Ovary (tissue), 10 donors: ENCODE measurements at places on chromosomes 3 and 15. TPM values are rescaled to one million over a fixed set of nuclear protein-coding genes. Genes with fewer than 3 reads are reported as not detected.

DNA sequence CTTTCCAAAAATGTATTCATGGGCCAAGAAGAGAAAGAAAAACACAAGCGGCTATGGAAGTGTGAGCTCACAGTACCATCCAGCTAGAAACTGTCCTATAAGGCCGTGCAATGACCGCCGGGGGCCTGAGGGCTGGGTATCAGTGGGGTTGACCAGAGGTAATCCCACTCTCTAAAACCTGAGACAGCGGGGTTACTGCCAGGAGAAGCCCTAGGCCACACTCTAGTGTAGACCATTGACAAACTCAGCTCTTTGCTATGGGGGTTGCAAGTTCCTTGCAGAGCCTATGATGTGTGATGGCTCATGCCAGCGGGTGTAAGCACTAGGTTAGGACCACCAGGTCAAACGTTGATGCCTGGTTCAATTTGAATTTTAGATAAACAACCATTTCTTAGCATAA lies 25.9 kb upstream of the SLCO2A1 start:
- no peak for DNase-seq

DNA sequence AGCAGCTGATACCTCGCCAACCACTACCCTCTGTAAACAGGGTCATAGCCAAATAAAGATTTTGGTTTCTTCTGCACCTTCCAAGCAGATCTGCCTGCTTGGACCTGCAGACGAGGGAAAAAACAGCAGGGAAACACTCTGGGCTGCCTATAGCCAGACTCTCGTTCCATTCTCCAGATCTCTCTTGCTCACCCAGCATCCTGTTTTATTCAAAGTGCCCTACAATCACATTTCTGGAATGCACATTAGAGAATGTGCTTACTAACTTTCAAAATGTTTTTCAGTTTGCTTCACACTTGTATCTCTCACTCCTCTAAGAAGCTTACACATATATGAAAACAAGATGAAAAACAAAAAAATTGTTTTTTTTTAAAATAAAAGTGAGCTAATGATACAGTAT lies 71.4 kb downstream of the MLH1 start:
- DNase-seq, result no peak

- no peak for DNase-seq
Measured at GRCh38 chr3:39907981-39908380, 98.6 kb downstream of the MYRIP start.

DNA sequence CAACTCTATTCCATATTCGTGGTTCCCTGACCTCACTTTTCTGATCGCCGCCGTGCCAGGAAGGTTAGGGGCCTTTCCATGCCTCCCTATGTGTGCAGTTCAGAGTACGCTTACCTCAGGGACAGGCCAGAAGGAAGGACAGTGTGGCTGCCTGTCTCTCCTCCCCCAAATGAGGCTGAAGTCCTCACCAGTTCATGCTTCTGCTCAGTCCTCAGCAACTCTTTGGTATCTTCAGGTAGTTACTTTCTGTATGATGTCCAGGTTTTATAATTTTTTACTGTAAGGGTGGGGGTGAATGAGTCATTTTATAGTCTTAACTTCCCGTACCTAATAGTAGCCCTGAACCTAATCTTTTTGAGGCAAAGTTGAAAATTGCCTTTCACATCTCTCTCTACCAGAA lies 98.7 kb downstream of the VPS8 start:
- DNase-seq, result no peak

DNA sequence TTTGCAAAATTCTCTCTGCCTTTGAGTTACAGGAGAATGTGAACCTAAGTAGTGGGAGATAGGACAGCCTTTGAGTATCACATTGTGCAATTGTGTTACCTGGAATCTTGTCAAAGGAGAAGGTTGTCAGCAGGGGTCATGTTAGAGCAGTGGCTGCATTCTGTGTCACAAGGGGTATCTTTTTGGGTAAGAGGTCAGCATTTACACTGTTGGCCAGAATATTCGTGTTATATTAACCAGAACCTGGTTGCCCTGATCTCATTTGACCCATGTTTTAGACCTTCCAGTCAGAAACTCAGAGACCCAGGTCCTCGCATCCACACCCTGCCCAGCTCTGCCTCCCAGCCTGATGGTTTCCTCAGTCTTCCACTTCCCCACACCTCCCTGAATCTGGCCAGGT lies 27.3 kb downstream of the HDC start:
- DNase-seq, result no peak

GRCh38 chr15:34055868-34056595 lies 17.0 kb upstream of the AVEN start:
- no peak for DNase-seq

DNA sequence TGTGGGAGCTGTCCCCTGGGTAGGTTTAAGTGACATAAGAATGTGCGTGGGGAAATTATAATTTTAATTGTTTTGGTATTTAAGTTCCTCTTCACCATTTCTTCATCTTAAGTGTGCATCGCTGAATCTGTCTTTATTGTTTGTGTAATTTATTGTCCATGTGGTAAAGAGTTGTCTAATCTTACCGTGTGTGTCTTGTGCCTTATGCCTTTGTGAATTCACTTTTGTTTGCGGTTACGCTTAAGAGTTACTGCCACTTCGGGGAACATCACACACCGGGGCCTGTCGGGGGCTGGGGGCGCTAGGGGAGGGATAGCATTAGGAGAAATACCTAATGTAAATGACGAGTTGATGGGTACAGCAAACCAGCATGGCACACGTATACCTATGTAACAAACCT lies 767 bp downstream of the WDR48 start:
- no peak for DNase-seq

GRCh38 chr3:42066516-42067181 lies 24.5 kb upstream of the TRAK1 start:
- DNase-seq, result no peak

GRCh38 chr3:159855599-159856346 lies 132.9 kb upstream of the IL12A start:
- DNase-seq, result no peak

DNA sequence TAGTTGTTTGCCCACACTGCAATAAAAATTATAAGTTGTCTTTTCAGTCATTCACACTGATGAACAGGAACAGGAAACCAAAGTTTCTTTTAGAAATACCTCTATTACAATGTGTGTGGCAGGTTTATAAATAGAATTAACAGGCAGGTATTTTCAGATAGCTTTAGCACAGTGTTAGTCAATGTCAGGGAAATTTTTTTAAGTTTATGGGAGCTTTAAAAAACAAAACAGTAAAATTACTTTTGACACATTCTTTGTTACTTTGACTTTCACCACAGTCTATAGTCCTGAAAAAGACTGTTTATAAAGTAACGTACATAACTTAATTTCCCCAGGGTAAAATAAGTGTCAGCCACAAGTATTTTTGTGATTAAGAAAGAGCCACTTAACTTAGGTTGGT lies 38.1 kb downstream of the SERPINI1 start:
- DNase-seq, result no peak

DNA sequence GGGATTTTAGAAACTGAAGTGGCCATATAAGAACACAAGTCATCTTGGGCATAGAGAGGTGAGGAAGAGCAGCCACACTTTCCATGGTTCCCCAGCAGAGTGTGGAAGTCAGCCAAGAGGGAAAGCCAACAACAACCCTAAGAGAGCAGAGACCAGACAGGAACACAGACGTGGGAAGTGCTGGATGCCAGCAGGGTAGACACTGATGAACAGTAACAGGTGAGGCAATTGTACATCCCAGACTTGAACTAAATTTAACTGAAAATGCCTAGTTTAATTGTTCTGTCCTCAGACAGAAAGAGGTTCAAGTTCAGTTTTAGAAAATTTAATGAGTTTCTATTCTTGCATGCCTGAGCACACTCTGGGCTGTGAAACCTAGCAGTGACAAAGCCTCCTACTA lies 212.1 kb downstream of the ATP8B4 start:
- DNase-seq, result no peak

GRCh38 chr15:79195802-79196201 lies 86.7 kb upstream of the ANKRD34C start:
- no peak for DNase-seq

- no peak for DNase-seq
Measured at GRCh38 chr3:109373933-109374332, 36.6 kb upstream of the DPPA4 start.

DNA sequence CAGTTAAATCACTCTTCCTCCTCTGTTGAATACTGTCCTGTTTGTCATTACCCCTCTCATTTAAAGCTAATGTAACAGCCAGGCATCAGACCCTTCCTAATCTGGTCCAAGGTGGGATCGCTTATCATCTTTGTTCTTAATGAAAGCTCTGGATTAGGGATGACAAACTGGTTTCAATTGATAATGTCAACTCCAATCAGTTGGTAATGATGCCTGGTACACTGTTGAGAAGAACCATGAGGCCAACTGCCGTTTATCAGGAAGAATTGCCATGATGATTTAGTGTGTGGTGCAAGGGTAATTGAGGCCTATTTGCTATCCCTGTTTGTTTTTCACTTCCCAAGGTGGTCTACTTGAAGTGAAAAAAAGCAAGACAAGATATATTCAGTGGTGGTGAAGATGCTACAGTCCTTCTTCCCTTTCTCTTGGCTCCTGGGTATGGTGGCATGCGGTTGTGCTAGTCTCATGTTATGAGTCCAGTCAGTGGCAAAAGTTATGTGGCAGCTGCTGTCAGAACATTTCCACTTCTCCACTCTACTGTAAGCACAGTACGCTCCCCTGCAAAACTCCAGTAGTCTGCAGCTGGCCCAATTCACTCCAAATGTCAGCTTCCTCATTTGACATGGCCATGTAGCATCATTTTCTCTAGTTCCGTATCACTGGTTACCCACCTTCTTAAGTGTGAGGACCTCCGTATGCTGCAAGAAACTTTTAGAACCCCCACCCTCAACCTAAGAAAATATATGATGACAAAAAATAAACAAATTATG lies 72.5 kb downstream of the MORC1 start:
- no peak for DNase-seq

DNA sequence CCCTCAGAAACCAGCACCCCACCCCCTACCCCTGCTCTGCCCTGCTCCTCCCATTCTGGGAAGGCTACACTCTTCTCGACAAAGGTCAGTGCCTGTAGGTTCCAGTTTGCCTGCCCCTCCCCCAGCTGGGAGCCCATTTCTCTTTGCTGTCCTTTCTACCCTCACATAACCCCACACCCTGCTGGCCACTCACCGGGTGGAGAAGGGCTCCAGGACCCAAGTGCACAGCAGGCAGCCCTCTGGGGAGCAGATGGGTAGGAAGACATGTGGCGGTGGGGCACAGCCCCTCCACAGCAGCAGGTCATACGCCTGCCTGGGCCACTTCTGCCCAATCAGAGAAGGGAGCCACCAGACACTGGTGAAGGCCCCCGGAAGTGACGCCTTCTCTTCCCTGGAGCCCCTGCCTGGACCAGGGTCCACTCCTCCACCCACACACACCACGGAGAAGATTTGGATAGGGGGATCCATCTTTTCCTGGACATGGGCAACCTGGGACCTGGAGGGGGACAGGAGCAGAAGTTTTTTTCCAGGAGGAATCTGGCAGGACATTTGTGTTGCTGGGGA lies at the start of gene THPO:
TSS of gene THPO (minus strand) at position 326 of the 564 bp plus-strand sequence. CDS start 1,948 bp downstream, outside the sequence.
- DNase-seq, result no peak

GRCh38 chr3:127953091-127954035 lies 38.3 kb downstream of the KBTBD12 start:
- no peak for DNase-seq

GRCh38 chr3:47250309-47251060 lies 32.1 kb downstream of the KIF9 start:
- no peak for DNase-seq

DNA sequence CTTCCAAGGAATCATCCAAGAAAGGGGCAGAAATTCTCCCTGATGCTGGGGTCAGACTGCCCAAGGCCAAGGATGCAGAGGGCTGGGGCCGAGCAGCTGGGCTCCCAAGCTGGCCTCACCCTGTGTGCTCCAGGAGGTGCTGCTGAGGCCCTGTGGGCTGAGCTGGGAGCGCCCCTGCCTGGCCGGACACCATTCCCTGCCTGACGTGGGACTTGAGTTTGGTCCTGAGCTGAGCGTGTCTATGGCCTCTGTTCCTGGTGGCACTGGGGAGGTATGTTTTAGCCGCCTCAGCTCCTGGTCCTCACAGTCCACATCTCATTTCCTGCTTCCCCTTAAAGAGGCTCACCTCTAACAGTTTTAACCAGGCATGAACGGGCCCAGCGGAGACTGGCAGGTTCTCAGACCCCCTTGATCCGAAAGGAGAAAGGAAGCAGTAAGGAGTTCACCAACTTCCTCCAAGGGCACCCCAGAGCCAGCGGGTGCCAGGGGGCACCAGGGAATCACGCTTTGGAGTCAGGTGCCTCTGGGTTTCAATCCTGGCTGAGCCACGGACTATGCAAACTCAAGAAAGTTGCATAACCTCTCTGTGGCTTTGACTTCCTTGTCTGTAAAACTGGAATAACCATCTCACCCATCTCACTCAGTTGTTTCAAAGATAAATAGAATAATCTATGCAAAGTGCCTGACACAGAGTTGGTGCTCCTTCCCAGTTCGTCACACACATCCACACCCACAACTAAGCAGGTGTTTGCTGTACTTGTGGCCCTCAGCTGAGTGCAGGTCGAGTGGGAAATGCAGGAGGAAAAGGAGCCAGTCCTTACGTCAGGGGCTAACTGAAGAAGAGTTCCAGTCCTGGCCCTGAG lies 48.6 kb downstream of the SLC12A8 start:
- DNase-seq, result no peak

DNA sequence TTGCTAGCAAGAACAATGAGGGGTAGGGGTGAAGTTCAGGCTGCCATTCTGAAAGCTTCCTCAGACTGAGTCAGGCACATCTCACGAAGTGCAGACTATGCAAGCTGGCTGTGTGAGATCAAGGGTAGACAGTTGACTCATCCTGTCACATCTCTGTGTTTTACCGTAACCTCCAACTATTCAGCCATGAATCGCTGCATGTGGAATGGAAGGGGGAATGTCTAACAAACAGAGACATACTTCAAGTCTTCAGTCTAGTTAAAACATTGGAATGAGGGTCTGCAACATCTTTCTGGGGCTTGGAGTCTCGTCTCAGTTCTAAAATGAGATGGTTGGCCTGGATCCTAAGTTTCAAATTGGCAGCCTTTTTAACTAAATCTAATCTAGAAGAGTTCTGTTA lies 25.9 kb downstream of the AGTR1 start:
- no peak for DNase-seq

GRCh38 chr3:183460081-183461055 lies 31.9 kb upstream of the MCF2L2 start:
- no peak for DNase-seq

Gene SLC28A2
- polyA plus RNA-seq, result 0.06 TPM

Gene CLDN18
- polyA plus RNA-seq, result not detected

Gene SERPINI2
- polyA plus RNA-seq, result 0.33 TPM

Gene SLC6A20
- 0.05 TPM for polyA plus RNA-seq

Gene GPR149
- not detected for polyA plus RNA-seq

Gene FBXO40
- 0.63 TPM for polyA plus RNA-seq

Gene CFAP91
- polyA plus RNA-seq, result 5.3 TPM
